ENCODE measurements at places on chromosomes 7 and 10. TPM values are rescaled to one million over a fixed set of nuclear protein-coding genes. Genes with fewer than 3 reads are reported as not detected.

- no peak overlapping the region for H3K27ac ChIP-seq
- H3K4me3 ChIP-seq = no peak overlapping the region
- peaks cover 2% of the 10 kb centered on the region for H3K27me3 ChIP-seq
- no peak for DNase-seq
- H3K36me3 ChIP-seq = peaks cover 6% of the 10 kb centered on the region
- no peaks in the 10 kb centered on the region for H3K4me1 ChIP-seq
These were observed 239.0 kb upstream of the IMMP2L start for GRCh38 chr7:111801277-111801676.

The APBB1IP gene
- polyA plus RNA-seq = 29.8 TPM

DNA sequence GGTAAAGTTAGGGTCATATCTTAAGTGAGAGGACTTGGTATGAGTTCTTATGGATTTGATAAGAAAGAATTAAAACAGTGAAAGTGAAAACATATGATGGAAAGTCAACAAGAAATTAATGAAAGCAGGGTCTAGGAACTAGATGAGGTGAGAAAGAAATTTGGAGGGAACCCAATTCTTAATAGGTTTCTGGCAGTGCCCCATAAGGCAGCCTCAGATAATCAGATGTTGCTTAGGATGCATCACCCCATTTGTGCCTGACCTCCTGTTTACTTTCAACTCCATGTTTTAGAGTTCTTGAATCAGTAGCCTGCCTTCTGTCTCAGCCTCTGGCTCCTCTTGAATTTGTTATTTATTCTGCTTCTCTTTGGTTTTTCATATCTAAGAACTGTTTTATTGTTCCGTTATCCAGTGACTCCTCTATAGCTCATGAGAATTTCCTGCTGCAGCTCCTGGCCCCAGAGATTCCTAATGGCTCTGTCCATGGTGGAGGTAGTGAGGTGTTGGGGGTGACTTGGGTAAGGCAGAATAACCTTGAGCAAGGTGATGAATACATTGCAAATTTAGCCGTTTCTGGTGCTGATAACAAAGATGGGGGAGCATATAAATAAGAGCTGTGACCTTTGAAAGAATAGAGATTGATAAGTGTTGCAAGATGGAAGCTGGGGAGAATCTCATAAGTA is 17.6 kb downstream of the ITGB8 start:
- H3K27ac ChIP-seq = no peak overlapping the region
- no peaks in the 10 kb centered on the region for H3K36me3 ChIP-seq
- no peak overlapping the region for H3K4me3 ChIP-seq
- no peaks in the 10 kb centered on the region for H3K27me3 ChIP-seq

The HMX2 gene
- polyA plus RNA-seq = not detected

The MBLAC1 gene
- 2.2 TPM for polyA plus RNA-seq

The DGKB gene
- not detected for polyA plus RNA-seq

DNA sequence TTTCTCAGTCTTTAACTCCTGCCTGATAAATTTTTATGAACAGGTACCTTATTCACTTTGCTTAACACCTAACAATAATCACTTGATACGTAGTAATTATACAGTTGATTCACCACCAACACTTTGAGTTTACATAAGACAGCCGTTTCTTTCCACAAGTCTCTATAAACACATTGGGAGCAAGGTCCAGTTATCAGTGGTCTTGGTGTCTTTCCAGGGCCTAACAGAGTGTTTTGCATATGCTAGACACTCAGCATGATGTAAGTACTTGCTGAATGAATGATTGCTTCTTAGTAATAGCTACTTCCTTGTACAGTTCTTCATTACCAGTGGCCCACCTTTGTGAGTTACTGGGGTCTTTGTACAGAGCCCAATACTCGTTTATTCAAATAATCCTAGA is 6.4 kb downstream of the CLDN12 start:
- peaks cover 5% of the 10 kb centered on the region for H3K4me1 ChIP-seq
- no peak overlapping the region for H3K27ac ChIP-seq
- H3K27me3 ChIP-seq = peaks cover 3% of the 10 kb centered on the region
- DNase-seq = no peak
- H3K36me3 ChIP-seq = no peaks in the 10 kb centered on the region

DNA sequence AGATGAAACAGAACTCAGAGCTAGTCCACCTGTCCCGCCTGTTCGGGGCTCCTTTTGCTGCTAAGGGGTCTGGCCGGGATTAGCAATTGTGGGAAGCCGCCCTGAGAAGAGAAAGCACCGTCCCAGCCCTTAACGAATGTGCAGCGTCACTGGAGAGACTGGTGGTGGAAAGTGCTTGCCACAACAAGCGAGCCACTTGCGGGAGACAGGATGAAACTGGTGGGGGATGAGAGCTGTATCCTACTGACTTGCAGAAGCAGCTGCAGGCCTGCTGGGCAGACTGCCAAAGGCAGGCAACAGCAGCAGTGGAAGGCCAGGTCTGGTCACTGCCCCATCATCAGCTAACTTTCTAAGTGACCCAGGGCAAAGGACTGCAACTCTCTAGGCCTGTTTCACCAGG is 95.4 kb downstream of the FAM53B start:
- H3K27me3 ChIP-seq = peaks cover 56% of the 10 kb centered on the region

DNA sequence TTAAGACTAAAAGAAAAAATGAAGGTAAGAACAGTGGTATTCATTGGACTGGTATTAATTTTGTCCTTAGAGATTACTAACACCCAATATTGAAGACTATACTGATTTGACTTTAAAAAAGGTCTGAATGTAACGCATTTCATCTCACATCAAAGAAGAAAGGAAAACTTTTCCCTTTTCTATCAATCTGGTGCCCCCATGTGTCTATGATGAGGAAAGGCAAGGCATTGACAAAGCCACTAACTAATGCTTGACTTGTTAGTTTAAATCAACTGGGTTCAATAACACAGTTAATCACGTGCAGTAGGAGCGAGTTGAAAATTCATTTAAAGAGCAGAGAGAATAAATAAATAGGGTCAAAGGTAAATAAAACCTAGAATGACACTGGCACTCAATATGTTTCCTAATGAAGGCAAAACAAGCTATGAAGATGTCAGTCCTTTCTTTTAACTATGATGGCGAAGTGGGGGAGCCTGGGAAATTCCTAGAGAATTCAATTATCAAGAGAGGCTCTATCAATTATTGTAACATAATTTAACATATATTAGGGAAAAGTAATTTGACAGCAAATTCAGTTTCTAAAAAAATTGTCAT is 180.9 kb downstream of the ANK3 start:
- DNase-seq = no peak
- H3K36me3 ChIP-seq = peaks cover 3% of the 10 kb centered on the region
- peaks cover 7% of the 10 kb centered on the region for H3K27me3 ChIP-seq
- no peak overlapping the region for H3K27ac ChIP-seq
- H3K4me1 ChIP-seq = peaks cover 6% of the 10 kb centered on the region

The ELMO1 gene
- polyA plus RNA-seq = 31.9 TPM

The TEX47 gene
- polyA plus RNA-seq = not detected

DNA sequence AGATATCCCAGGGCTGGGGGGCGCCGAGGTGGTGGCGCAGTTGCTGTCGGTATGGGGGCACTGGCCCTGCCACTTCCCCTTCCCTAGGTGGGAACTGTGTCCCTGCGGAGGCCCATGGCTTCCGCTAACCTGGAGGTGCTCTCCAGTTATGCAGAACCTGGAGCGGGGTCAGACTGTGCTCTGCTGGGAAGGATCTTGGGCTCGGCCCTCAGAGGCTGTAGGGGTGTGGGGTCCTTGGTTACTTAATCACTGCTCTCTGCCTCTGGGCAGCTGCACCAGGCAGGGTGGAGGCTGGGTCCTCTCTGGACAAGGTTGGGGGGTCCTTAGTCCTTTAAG is 2.4 kb downstream of the BRI3 start:
- H3K36me3 ChIP-seq = no peaks in the 10 kb centered on the region
- H3K4me3 ChIP-seq = peak overlapping the region; percentile 27
- peaks cover 5% of the 10 kb centered on the region for H3K27me3 ChIP-seq
- DNase-seq = no peak

The EBLN1 gene
- not detected for polyA plus RNA-seq
